ENCODE measurements at places on chromosomes 1 and 21.

GRCh38 chr1:77888781-77889642, 588 bp downstream of the NEXN start:
- peak; percentile 64 for DNase-seq

- DNase-seq: no peak
These were observed 2.8 kb upstream of the EFNA4 start for GRCh38 chr1:155060736-155061135.

GRCh38 chr21:35309316-35309715, 260.2 kb upstream of the RUNX1 start:
- no peak for DNase-seq

- DNase-seq: no peak
These were observed 197.8 kb upstream of the GALNT2 start for GRCh38 chr1:229869240-229869639.

DNA sequence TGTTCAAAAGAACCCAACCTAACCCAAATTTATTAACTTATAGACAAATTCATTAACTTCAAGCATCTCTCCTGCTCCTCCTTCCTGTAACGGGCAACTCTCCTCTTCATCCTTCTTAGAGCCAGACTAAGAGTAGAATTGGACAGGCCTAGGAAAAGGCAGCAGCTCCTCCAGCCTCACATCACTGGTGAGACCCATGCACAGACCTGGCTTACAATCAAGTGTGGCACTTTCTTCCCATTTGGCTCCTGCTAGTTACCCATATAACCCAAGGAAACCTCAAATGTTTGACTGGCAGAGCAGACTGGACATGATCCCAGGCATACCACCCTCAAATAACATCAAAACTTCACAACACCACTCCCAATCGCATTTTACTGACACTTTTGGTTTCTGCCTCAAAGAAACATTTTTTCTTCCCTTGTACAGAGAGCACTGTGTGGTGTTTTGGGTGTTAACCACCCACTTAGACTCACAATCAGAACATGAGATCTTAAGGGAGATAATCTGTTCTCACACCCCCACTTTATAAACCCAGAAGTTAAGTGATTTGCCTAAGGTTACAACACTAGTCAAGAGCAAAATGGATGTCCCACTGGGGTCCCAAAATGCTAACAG, 101.4 kb downstream of the SIPA1L2 start:
- no peak for DNase-seq
